ENCODE measurements at places on chromosomes 6 and 20.
A peak's percentile ranks its signal among the peaks of the same experiment; 100 is the strongest.

DNA sequence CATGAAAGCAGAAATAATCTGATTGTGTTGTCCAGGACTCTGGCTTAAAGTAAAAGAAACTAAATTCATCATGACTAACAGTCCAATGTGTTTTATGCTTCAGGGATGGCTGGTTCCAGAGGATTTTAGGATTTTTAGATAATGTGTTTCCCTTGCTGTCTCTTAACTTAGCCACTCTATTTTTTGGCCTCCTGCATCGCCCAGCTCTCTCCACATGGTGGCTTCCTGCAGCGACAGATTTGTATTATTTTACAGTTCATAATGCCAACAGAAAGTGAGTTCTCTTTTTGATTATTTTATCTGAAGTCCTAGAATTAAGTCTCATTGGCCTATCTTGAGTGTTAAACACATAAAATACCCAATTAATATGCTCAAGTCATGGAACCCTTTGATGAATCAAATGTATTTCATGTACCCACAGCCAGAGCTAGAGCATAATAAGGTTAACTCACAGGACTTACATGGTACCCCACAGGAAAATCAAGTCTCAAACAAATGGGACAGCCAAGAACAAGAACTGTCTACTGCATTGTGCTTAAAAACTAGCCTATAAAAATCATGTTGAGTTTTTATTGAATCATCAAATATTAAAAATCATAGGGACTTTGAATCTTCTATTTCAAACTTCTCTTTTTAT, 582.5 kb downstream of the DOK5 start:
- DNase-seq: no peak

- no peak for DNase-seq
These were observed 226.7 kb downstream of the OTOR start for GRCh38 chr20:16974855-16975162.

DNA sequence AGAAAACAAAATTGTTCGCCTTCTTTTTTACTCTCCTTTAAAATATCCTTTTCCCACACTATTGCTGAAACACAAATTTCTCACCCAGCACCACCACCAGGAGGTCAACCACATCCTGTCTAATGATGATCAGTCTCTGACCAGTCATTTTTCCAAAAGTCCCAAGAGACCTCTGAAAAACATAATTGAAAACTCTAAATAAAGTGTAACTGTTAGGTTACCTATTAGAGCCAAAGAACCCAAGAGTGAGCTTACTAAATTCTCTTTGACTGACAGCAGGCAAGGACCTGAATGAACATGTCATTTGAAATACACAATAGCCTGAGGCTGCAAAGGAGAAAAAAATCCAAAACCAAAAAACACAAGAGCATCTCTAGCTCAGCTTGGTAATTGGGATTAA, 735.4 kb downstream of the CBLN4 start:
- DNase-seq: peak; percentile 40

DNA sequence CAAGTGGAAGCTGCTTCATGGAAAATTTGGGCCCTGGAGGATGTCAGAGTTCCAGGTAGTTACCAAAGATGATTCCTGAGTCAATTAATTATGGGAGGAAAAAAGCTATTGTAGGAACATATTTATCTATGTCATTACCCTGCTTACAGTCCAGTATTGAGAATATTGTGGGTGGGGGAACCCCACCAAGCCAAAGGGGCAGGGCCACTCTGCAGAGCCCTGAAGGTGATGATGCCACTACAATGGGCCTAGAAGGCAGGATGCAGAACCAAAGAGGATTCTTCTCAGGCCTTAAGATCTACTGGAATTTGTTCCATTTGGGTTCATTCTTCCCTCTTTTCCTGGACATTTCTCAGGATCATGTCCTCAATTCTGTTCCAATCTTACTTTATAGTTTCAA, 375.2 kb upstream of the MARCKS start:
- DNase-seq: no peak

DNA sequence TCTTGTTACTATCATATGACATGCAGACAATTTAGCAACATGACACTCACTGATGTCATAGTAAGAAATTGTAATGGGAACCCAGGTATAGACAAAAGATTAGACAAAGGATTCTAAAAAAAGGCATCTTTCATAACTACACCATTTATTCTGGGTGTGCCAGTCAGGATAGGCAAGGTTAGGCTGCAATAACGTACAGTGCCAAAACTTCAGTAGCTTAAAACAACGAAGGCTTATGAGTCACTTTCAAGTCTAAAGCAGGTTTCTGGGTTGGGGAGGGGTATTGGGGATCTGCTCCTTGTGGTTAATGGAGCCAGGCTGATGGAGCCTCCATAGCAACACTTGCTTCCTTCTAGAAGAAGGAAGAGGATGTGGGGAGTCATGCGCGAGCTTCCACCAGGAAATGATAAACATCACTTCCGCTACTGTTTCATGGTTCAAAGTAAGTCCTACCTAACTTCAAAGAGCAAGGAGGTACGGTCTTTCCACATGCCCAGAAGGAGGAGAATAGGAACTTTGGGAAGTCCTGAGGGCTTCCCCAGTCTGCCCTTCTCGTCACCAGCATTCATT, 2.0 kb upstream of the GTSF1L start:
- no peak for DNase-seq

- DNase-seq: no peak
These were observed 136.7 kb downstream of the SOBP start for GRCh38 chr6:107626645-107627044.

GRCh38 chr6:143410859-143411270, 39.6 kb downstream of the ADAT2 start:
- peak; percentile 72 for DNase-seq

DNA sequence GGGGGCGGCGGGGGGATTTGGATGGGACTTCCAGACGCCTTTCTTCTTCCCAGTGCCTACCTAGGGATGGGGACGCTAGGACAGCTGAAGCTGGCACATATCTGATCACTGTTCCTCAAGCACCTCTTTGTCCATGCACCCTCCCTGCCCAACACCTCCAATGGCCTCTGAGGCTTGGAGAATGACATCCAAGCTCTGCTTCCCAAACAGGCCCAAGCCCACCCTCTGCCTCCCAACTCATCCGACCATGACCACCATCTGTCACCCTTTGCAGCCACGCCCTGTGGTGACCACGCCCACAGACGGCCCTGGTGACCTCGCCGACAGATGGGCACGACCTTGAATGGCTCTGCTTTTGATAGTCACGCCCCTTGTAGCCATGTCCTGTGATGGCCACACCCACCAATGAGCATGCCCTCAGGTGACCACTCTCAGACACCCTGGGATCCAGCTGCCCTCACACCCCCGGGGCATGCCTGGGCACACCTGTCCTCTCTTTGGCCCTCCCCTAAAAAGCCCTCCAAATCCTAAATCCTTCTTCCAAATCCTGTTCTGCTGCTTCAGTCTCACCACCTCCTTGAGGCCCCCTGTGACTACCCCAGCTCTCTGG, 51.0 kb downstream of the SSR1 start:
- DNase-seq: no peak

- no peak for DNase-seq
These were observed 78.2 kb downstream of the GPX5 start for GRCh38 chr6:28603891-28604290.

DNA sequence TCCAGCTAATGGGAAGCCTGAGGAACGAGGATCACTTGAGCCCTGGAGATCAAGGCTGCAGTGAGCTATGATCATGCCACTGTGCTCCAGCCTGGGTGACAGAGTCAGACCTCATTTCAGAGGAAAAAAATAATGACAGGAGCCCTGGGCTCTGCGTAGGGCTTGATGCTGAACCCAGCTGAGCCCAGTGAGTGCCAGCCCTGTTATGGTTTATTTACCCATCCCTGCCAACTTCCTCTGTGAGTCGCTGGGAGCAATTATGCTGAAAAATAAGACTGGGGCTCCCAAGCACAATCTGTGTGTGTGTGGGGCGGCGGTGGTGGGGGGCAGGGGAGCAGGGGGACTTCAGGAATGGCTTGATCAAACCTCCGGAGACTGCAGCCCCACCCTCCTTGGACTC, 75.9 kb upstream of the PMEPA1 start:
- no peak for DNase-seq

DNA sequence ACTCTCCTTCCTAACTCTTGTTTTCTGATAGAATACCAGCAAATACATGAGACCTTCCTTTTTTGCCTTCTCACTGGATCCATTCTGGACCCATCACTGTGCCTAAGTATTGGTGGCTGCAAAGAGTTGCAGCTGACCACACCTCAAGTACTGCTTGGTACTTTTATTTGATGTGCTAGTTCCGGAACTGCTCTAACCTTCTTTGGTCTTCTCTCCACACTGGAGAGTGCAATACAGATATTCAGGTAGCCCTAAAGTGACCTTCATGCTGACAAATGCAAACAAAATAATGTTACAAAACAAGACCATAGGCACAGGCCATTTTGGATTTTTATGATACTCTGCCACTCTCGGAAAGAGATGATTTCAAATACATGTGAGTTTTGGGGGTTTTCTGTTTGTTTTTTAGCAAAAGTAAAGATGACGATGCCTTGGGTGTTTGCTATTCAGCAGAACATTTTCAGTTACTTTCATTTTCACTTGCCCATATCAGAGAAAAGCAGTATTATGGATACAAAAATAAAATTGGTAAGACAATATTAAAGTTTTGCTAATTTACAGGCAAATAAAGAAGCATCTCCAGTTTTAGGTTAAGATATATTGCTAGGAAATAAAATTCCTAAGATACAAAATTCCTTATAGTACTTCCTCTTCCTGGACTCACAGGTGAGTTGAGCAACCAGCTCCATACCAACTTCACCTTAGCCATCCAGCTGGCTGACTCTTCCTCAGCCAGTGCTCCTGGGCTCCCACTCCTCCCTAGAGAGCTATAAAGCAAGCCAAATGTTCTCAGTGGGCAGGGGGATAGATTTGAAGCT, 42.0 kb downstream of the PTPRK start:
- DNase-seq: no peak

DNA sequence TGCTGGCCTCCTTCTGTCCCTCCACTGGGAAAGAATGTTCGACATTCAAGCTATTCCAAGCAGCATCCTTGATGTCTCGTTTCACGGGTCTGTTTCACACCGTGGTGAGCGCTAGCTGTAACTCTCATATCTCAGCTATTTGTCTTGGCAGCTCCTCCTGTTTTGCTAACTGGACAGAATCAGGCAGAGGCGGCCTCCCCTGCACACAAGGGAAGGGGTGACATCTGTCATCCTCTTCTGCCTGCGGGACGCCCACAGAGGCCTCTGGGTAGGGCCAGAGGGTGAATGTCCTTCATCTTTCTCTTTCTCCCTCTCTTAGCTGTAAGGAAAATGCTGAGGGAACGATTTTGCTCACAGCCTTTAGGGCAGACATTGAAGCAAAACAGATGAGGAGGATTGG, 232.8 kb upstream of the GMDS start:
- peak; percentile 77 for DNase-seq

DNA sequence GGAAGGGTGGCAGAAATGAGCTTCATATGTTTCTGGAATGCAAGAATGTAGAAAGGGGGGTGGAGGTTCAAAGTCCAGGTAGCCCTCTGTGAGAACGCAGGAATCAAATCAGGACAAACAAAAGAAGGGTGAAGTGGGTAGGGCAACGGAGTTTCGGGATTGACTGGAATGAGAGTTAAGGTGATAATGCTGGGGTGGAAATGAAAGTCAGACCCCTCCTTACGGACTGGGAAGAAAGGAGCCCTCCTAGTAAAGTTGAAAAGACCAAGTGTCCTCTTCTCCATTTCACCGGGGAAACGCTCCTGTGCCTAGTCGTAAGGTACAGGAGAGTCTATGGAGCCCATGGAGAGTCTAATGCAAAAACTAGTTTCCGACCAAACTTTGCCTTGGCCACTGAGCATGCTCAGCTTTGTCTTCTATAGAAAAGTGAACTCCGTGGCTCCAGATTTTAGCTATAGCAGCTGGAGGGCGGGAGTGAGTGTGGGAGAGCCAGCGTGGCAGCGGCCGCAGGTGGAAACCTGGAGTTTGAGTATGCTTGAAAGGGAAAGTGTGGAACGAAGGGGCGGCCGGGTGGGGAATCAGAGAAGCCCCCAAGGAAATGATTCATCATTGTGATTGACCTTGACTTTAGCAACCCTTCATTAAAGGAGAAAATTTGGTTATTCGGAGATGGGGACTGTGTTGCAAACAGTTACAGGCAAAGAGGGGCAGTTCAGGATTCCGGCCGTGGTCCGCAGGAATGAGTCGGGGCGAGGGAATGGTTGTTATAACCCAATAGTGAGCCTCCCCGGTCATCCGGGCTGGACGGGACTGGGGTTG, 1.3 kb upstream of the LRRC1 start:
- DNase-seq: peak; percentile 65
